ENCODE measurements at places on chromosomes 7 and 10. TPM values are rescaled to one million over a fixed set of nuclear protein-coding genes. Genes with fewer than 3 reads are reported as not detected.

Gene LEP
- 0.17 TPM for total RNA-seq

Gene NME8
- total RNA-seq: not detected

Gene GIMAP1
- total RNA-seq: 0.03 TPM

Gene GRID2IP
- total RNA-seq: not detected

Gene CARD11
- not detected for total RNA-seq

Gene LRRC18
- not detected for total RNA-seq

Gene RBP4
- total RNA-seq: 0.59 TPM

Gene GIMAP2
- total RNA-seq: 0.43 TPM

Gene PPP1R9A
- total RNA-seq: 0.78 TPM

Gene PILRB
- total RNA-seq: 7.8 TPM

Gene SMKR1
- 0.20 TPM for total RNA-seq

Gene FAM241B
- 0.39 TPM for total RNA-seq

Gene MUC3A
- not detected for total RNA-seq

Gene CYP3A4
- total RNA-seq: not detected

Gene PLEKHA8
- 13.3 TPM for total RNA-seq

Gene GPR15LG
- not detected for total RNA-seq

Gene TAS2R4
- total RNA-seq: 1.9 TPM

Gene ZNF365
- total RNA-seq: 6.0 TPM

Gene CPA2
- total RNA-seq: not detected

Gene HOXA4
- 2.0 TPM for total RNA-seq

Gene SPDYE2
- not detected for total RNA-seq

Gene AGBL3
- 0.66 TPM for total RNA-seq

Gene EBF3
- 1.6 TPM for total RNA-seq

Gene STEAP2
- 45.2 TPM for total RNA-seq

Gene IQUB
- 0.85 TPM for total RNA-seq

Gene CDHR3
- total RNA-seq: 3.1 TPM

Gene GNAT3
- not detected for total RNA-seq

Gene CYP26C1
- total RNA-seq: 0.07 TPM

Gene CFAP58
- total RNA-seq: 0.23 TPM

Gene OR2A7
- 0.07 TPM for total RNA-seq

Gene SYT15
- total RNA-seq: 0.17 TPM

Gene ADAM22
- total RNA-seq: 0.52 TPM

Gene GARS1
- 306 TPM for total RNA-seq

Gene METTL2B
- 29.3 TPM for total RNA-seq

Gene FAM131B
- 3.2 TPM for total RNA-seq

Gene PRF1
- total RNA-seq: not detected

Gene SEMA4G
- 3.0 TPM for total RNA-seq

Gene CELF2
- 18.1 TPM for total RNA-seq

Gene EVX1
- not detected for total RNA-seq

Gene KIAA1549
- 1.6 TPM for total RNA-seq

Gene MAGI2
- total RNA-seq: 9.8 TPM

Gene TFEC
- 0.13 TPM for total RNA-seq

Gene PARG
- 32.9 TPM for total RNA-seq

Gene PON1
- total RNA-seq: not detected

Gene FKBP6
- total RNA-seq: not detected

Gene SCART1
- total RNA-seq: 2.5 TPM

Gene PRSS2
- not detected for total RNA-seq

Gene SFRP4
- total RNA-seq: 95.2 TPM

Gene SVOPL
- total RNA-seq: not detected

Gene DDC
- not detected for total RNA-seq

Gene LRIT1
- not detected for total RNA-seq

Gene ZNF789
- total RNA-seq: 3.6 TPM
